ENCODE measurements at places on chromosomes 12 and 14.

DNA sequence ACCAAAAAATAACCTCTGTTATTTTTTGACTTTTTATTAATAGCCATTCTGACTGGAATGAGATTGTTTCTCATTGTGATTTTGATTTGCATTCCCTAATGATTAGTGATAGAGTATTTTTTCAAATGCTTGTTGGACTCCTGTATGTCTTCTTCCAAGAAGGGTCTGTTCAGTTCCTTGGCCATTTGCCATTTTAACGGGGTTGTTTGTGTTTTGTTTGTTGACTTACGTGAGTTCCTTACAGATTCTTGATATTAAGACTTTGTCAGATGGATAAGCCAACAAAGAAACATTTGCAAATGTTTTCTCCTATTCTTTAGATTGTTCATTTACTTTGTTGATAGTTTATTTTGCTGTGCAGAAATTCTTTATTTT is 651.6 kb upstream of the LRFN5 start:
- DNase-seq = no peak

GRCh38 chr12:116687888-116688287 is 50.0 kb downstream of the SPRING1 start:
- no peak for DNase-seq

DNA sequence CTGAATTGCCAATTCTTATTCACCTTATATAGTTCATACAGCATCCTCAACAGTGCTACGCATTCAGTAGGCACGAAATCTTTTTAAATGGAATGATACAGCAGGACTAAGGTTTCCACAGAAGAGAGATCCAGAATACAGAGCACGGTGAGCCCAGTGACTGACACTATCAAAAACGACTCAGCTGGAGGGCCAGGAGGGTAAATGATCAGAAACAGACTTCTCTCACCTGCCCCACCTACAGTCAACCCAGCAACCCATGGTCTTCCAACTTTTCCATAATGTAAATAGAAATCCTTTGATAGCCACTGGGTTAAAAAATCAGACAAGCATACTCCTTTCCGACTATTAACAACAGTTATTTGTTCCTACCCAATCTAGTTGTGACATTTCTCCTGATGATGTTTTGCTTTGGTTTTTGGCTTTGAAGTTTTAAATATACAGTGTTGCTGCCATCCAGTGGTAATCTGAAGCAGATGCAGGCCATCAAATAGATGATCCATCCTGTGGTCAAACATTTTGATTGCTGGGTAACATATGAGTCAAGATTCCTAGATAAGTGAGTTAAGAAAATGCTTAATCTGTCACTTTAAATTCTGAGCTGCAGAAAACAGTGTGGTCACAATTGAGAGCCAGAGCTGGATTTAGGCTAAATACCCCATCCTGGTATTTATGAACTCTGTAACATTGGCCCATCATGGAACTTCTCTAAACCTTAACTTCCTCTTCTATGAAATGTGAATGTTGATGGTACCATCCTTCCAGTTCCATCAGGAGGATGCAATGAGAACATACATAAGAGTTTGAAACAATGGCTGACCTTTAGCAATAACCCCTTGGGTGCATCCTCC is 42.0 kb downstream of the GPHB5 start:
- DNase-seq = no peak

DNA sequence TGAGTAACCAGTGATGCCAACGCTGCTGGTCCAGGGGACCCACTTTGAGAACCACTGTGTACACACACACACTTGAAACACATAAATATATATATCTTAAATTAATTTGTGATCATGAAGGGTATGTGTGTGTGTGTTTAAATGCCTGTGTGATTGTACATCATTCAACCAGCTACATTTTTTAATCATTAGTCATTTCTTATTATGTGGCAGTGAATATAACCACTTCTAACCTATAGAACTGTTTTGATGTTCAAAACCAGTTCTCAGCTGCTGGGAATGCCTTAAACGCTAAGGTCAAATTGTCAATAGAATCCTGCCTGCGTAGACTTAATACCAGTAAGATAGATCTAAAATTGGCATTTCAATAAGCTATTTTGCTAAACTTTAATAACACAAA is 330.0 kb downstream of the SYT1 start:
- no peak for DNase-seq

DNA sequence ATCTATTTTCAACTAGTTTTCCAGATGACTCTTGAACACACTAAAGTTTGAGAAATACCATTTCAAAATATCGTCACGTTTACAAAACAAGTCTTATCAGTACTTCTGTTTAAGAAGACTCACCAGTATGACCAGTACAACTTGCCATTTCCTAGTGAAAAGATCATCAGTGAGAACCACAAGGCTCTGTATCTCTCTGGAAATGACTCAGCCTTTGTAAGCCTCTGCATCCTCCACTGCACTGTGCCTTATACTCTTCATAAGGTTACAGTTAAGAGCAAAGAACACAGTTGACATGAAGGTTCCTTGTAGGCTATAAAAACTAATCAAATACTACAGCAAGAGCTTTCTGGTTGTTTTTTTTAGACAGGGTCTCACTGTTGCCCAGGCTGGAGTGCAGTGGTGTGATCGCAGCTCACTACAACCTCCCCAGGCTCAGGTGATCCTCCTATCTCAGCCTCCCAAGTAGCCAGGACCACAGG is 5.7 kb upstream of the VTI1B start:
- no peak for DNase-seq

DNA sequence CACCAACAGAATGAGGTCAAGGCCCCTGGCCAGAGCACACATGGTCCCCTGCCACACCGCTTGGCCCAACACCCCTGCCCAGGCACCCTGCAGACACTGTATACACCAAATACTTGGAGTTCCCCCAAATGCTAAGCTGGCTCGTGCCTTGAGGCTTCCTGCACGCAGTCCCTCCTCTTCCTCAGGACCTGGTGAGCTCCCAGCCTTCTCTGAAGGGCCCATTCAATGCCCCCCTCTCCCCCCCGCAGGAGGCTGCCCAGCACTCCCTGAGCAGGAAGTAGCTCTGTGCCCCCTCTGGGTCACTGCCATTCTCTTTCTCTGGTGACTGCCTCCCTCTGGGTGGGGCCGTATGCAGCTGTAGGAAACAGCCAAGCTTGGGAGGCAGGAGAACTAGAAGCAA is 75.3 kb downstream of the ITPK1 start:
- DNase-seq = peak; percentile 56

DNA sequence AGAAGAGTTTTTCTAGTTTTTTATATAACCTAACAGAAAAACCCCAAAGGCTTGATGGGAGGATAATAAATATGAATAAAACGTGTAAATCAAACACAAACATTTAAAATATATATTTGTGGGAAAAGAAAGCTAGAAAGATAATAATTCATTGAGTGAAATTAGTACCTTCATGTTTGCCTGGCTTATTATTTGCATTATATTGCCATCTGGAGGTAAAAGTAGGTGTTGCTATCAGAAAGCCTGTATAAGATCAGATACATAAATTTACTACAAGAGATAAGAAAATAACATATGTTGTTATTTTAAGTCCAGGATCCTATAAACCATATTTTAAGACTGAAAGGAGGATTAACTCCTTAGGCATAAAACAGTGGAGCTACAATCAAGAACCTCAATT is 77.7 kb downstream of the NTS start:
- DNase-seq = no peak

DNA sequence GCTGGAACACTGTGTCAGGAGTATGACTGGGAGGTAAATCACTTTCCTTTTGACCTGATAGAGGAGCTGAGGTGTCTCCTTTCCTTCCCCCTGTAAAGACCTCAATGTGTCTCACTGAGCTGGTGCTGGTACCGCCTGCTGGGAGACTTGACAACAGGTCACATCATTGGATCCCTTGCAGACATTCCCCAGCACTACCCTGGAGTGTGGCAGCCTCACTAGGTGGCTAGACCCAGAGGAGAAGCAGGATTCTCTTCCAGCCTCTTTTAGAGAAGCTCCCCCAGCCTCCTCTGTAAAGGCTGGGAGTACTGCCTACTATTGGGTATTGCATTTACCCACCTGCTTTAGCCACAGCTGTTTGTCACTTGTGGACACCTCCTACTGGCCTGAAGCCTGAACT is 223.9 kb downstream of the ADGRD1 start:
- no peak for DNase-seq

- no peak for DNase-seq
Observed at GRCh38 chr12:48965298-48965838, 6.2 kb downstream of the WNT10B start.

- DNase-seq = no peak
Observed at GRCh38 chr12:132190012-132190755, 45.9 kb downstream of the NOC4L start.

DNA sequence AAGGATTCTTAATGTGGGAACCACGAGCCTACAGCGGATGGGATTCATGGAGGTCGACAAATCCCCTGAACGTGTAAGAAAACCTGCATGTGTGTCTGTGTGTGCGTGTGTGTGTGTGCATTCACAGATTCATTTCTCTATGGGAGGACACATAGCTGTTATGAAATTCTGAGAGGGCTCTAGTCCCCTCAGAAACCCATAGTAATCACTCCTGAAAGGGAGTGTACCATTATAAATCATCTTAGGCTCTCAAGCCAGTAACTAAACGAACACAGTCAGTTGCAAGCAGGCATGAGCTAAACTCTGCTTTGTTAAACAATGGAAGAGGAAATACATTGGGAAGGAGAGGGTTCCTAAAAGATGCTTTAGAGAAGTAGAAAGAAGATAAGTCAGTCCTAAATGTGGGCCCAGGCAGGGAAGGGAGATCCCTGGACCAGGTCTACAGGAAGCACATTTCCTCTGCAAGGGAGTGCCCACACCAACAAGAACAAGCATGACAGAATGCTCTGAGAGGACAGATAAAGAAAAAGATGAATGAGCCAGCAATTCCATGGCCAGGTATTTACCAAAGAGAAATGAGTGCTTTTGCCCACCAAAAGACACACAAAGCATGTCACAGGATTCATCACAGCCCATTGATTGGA is 91.3 kb downstream of the ITPR2 start:
- no peak for DNase-seq

DNA sequence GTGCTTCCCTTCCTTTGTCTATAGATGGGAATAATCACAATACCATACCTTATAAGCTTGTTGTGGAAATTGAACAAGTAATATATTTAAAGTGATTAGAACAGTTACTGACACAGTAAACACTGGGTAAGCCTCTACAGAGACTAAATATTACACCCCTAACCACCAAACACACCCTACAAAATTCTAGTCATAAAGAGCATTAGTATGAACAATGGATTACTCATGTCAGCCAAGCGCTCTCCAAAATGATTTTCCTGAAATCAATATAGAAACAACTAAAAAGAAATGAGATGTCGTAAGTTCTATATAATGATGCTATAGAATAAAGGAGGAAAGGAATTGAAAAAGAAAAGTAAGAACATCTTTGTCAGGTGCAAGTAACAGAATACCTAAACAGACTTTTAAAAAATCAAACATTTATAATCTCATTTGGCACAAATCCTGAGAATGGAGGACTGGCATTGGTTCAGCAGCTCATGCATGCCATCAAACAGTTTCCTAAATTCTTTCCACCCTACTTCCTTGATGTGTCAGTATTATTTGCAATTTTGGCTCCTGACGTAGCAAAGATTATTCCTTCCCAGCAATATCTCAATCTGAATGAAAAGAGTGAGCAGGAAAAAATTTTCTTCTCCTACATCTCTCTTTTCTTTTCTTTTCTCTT is 118.0 kb downstream of the SINHCAF start:
- no peak for DNase-seq

DNA sequence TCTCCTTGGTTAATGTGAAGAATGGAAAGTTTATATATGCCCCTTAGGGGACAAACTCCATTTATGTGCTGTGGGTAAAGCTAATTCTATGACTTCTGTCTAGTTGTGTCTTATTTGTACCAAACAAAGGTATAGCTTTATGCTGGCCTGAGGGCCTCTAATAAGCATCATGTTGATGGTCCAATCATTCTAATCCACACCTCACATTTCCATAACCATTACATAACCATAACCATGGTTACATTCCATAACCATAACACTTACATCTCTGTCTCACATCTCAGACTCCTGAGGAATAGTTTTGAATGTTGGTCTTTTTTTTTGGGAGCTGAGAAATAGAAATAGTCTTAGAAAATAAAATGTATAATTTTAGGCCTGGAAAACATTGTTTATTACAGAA is 1097.1 kb downstream of the FLRT2 start:
- DNase-seq = no peak

DNA sequence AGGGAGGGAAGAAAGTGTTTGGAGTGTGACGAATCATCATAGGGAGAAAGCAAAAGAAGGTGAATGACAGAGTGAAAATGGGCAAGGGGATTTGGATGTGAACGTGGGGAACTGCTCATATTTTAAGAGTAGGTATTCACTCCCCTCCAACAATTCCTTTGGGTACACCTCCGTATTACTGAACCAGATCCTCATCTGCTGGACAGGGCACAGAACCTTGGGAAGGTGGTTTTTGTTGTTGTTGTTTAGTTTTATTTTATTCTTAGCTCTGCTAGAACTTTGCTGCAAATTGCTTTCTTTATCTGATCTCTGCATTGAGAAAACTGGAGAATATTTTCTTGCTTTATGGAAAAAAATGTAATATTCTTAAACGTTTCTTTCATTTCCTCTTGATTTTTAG is 7.1 kb downstream of the SCN8A start:
- DNase-seq = no peak

- DNase-seq = peak; percentile 37
Observed at GRCh38 chr12:49055978-49056754, 4.4 kb downstream of the KMT2D start.

GRCh38 chr14:41662780-41663472 is 56.2 kb downstream of the LRFN5 start:
- no peak for DNase-seq

DNA sequence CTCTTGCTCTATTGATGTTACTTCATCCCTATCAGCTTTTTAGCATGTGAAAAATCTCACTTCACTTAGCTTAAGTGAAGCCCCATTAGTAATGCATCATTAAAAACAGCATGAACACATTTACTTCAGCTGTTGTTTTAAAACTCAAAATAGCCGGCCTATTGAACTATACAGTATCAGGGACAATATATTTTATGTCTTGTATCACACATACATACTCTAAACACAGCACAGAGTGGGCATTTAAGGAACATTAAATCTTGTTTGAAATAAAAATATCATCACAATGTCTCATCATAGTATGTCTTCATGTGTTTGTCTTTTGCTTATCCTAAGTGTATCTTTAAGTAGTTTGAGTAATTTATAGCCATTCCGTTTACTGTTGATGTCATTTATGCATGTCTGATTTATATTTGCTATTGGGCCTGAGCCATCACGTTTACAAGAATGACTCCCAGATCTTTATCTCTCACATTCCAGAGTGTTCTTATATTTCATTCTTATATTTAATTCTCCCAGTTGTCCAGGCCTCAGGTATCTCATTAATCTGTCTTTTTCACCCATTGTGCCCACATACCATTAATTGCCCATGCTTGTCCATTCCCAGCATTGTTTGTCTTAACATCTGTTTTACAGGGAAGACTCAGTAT is 57.5 kb downstream of the ARHGAP5 start:
- no peak for DNase-seq

Measured in head of caudate nucleus (tissue), 42 donors.